OCI-LY7 (cell line): ENCODE measurements at places on chromosomes 4 and X. TPM values are rescaled to one million over a fixed set of nuclear protein-coding genes. Genes with fewer than 3 reads are reported as not detected.

GRCh38 chr4:152585023-152585441 is 49.1 kb upstream of the FBXW7 start:
- DNase-seq = peak; percentile 26

The ZNF732 gene
- total RNA-seq = not detected in 2 replicates

- DNase-seq = peak; percentile 0
Observed at GRCh38 chrX:82676386-82676785, 831.7 kb upstream of the POU3F4 start.

- peak; percentile 54 for DNase-seq
Observed at GRCh38 chr4:8267077-8267476, 2.5 kb upstream of the HTRA3 start.

GRCh38 chrX:53831662-53832635 is 145.4 kb upstream of the HUWE1 start:
- peak; percentile 50 for DNase-seq

DNA sequence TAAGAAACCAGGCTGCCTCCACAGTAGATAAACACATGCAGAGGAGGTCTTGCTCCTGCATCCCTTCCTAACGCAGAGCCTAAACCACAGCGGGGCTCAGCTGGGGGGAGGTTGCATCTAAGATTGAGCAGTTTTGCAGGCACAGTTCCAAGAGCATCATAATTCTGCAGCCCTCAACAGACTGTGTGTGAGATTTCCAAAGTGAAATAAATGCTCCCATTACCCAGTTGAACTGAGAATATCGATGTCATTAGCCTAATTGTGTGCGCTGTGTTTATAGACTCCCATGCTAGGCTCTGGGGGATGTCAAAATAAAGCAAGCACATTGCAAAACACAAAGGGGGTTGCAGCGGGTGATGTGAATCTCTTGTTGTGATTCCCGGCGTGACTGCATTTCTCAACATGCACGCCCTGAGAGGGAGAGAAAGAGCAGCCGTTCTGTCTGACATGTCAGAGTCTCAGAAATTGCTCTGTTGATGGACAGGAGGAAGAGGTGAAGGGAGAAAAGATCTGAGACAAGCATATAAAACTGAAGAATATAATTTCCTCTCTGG is 150.0 kb upstream of the PSAPL1 start:
- DNase-seq = no peak

The VSIG1 gene
- not detected in 2 replicates for total RNA-seq

- no peak for DNase-seq
Observed at GRCh38 chr4:102451266-102451665, 49.9 kb upstream of the NFKB1 start.
